ENCODE measurements at places on chromosomes 6 and 20.

- no peak for DNase-seq
These were observed 59.1 kb upstream of the F13A1 start for GRCh38 chr6:6379573-6379972.

DNA sequence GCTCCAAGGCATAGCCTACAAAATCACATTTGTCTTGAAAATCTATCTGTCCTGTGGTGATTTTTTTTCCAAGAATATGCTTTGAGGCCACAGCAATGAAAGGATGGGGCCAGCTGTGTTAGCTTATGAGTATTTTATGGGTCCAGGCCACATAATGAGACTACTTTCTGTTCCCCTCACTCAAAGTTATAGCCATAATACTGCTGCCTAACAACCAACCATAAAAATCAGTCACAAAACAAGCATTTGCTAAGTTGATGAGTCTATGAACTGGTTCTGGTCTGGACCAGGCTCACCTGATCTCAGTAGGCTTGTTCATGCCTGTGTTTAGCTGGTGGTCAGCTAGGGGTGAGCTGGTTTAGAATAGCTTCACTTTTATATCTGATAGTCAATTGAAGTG lies 192.5 kb upstream of the PLCB4 start:
- no peak for DNase-seq

- DNase-seq = no peak
These were observed 5.3 kb downstream of the CASS4 start for GRCh38 chr20:56417402-56417801.

- DNase-seq = no peak
These were observed 99.0 kb downstream of the PLCB1 start for GRCh38 chr20:8231038-8231437.

- no peak for DNase-seq
These were observed 34.3 kb downstream of the GJA10 start for GRCh38 chr6:89928604-89929003.

- DNase-seq = no peak
These were observed 529.7 kb upstream of the CITED2 start for GRCh38 chr6:139904158-139904533.

GRCh38 chr20:17421493-17421892 lies 109.7 kb downstream of the BFSP1 start:
- DNase-seq = no peak

DNA sequence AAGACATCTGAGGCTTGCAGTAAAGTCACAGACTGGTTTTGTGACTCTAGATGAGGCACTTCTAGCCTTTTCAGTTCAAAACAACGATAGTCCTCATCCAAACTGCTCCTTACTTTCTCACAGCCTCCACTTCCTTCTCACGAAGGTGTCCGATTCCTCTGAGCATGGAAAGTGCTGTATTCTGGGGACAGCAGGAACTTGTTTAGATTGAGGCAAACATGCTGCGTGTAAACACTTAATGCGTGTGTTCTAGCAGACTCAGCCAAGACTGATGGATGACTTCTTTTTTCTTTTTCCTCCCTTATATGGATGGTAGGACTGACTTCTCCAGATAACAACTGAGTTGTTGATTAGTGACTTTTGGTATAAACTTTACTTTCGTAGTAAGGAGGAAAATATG lies 80.2 kb upstream of the PRDM1 start:
- DNase-seq = no peak

DNA sequence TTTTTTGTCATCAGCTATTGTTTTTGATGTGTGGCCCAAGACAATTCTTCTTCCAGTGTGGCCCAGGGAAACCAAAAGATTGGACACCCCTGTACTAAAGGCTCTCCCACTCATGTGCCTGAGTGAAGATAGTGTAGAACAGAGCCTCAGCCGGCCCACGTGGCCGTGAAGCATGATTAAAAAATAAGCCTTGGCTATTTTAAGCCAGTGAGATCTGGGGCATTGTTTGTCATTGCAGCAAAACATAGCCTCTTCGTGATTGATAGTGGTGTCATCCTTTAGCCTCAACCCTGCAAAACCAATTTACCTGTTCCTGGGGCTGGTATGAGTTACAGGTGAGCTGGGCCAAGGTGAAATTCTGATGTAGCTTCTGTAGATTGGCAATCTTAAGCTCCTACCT lies 85.3 kb downstream of the TULP4 start:
- no peak for DNase-seq

GRCh38 chr20:32907886-32908285 lies 49.2 kb downstream of the EFCAB8 start:
- no peak for DNase-seq

GRCh38 chr20:3470208-3470626 lies 601 bp upstream of the ATRN start:
- DNase-seq = no peak

DNA sequence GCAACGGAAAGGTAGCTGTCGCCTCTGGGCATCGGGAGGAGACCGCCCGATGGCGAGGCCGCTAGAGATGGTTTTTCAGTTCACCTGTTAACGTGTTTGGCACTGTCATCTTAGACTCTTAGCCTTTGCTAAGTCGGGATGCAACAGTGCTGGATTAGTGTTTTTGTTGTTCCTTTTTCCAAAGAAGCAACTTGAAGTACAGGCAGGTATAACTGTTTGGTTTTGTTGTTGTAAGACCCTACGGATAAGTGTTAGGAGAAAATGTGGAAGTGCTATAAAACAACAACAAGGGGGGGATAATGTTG lies 723 bp downstream of the MANEA start:
- DNase-seq = no peak

DNA sequence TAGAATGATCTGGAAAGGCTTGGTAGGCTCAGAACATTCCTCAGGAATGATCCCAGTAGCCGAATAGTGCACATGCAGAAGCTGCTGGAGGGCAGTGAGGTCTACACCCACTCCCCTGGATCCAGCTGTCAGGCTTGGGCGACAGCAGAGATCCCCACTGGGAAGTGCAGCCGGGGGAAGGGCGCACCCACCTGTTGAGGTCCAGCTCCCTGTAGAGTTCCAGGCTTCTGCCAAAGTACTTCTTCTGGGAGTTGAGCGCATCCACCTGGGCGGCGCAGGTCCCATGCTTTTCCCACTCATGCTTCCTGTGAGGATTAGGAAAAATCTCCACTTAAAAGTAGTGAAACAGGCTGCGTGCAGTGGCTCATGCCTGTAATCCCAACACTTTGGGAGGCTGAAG lies 17.6 kb downstream of the RNASET2 start:
- no peak for DNase-seq

DNA sequence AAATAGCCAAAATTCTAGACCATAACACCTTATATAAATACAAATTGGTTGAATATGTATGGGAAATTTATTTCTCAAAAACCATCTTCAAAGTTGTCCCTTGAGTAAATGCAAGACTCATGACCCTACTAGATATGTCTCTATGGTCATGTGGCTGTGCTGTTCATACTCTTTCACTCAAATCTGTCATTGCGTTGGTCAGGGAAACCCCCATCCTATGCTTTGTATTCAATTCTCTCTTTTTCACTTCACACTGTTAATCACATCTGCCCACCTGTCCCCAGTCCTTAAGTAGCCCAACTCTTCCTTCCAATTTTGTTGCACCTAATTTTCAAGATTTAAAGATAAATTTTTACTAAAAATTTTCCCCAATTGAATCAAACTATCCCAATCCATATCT lies 51.0 kb downstream of the RPS12 start:
- DNase-seq = no peak

GRCh38 chr20:51560550-51561307 lies 18.2 kb upstream of the NFATC2 start:
- no peak for DNase-seq

- no peak for DNase-seq
These were observed 166.5 kb downstream of the VEGFA start for GRCh38 chr6:43936476-43936875.

DNA sequence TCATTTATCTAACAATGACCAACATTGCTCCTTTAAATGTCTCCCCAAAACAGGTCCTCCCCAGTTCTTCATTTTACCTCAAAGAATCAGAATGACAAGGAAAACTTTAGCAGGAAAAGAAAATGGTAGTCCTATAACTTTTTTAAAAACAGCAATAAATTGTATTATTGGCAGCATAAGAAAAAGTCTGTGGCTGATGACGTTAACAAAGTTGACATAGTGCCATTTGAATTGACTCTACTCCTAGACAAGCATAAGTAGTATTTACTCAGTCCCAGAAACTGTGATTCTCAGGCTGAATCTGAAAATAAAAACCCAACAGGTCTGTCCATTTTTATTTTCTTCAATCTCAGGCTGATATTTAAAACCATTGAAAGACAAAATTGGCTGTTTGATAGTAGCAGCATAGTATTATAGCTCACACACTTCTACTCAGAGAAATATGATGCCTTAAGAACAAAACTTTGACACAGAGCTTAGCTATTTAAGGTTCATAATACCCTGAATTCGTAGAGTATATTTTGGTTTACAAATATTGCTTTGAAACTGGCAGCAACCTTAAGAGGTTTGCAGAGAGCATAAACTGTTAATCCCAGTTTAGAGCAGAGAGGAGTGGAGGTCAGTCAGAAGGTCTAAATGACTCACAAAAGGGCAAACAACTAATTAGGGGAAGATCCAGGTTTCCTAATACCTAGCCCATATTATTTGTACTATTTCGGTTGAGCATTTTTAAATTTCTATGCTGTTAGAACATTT lies 35.0 kb upstream of the TENT5A start:
- DNase-seq = no peak

DNA sequence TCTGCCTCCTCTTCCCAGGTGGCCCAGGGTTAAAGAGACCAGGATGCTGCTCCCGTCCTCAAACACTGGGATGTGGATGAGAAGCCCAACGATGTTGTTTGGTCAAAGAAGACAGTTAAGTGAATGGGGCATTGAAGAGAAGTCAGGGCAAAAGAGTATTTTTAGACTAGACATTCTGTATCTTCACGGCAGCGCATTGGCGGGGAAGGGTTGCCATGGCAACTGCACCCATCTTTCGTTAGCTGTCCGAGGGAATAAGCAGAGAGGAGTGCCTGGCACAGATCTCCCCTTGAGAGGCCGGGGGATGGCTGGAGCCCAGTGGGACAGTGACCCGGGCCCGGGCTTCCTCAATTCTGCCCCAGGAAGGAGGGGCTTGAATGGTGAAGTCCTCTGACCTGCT lies 56.4 kb upstream of the GPR31 start:
- no peak for DNase-seq

DNA sequence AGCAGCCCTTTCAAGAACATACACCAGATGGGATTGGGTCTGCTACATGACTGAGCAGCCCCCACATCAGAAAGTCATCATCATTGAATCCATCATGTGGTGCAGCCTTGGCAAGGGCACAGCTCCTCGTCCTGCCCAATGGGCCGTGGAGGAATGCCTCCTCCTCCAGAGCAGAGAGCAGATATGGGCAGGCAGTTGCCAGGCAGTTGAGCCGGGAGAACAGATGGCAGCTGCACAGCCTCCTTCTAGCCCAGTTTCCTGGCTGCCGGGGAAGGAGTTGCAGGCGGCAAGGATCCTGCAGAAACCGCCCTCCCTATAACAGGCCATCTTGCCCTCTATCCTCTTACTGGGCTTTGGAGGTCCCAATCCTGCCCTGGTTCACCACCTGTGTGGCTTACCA lies 11.9 kb upstream of the ZFAND3 start:
- no peak for DNase-seq

DNA sequence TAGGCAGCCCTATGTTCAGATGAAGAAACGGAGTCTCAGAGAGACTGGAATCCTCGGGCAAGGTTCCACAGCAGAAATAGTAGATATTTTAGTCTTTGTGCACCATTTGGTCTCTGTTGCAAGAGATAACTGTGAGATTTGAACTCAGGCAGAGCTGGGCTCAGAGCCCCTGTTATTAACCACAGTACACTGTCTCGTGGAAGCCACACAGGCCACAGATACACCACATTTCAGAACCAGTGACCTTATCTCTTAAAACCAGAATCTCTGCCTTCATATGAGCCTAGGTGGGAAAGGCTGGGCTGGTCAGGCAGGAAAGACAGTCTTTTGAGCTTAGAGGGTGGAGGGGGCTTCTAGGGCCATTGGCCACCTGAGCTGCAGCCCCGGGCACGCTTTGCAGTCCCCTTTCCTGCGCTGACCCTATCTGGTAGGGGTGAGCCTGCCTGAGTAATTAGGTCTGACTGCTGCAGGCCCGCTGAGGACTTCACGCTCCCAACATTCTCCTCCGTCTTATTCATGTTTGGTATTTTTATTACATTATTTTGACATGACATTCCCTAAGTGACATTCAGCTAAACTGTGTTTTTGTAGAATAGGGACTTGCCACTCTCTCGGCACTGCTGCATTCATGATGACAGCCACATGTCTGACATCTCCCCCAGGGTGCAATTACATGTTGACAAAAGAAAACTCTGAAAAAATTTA lies 71.1 kb downstream of the KCNB1 start:
- no peak for DNase-seq

DNA sequence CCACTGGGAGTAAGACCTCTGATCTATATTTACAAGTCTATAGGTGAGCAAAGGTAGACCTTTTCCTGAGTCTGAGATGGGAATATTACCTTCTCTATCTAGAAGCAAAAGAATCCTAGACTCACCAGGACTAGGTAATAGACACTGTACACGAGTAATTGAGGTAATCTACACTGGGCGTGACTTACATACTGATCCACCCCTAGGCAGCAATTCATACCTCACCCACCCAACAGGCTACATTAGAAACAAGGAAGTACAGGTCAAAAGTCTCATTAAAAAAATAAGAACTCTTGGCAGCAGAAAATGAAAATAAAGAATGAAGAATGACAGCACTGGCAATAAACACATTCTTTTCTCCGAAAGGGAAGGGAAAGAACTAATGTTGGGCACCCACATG lies 7.6 kb downstream of the CSNK2A1 start:
- DNase-seq = no peak

All from stimulated activated CD4-positive, alpha-beta T cell treated with anti-CD3 and anti-CD28 coated beads, Interleukin-1b, Interleukin-23, amount 100 ng/mL, for 1 hour (primary cell).